ENCODE measurements at places on chromosomes 6 and 20.
A peak's percentile ranks its signal among the peaks of the same experiment; 100 is the strongest.

DNA sequence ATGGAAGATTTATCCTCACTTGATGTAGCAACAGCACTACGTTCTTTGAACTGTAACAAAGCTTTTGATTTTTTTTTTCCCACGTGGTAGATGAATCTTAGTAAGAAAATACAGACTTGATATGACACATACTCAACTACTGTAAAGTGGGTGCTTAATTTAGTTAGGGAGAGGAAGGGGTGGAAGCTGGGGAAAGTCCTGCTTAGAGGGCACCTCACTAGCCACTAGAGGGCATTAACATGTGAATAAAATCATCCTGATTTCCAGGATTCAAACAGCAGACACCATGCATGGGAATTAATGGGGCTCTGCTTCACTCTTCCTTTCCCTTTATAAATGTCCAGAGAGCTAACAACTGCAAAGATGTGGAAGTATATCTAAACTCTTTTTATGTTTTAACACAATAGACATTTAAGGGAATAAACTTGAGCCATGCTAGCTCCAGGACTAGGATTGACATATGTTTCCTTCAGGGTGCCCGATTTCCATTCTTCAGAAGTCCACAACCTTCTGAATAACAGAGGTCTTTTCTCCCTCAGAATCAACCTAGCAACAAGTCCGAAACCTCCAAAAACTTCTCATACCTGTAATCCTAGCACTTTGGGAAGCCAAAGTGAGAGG lies 250.1 kb downstream of the ATXN1 start:
- DNase-seq, result no peak

DNA sequence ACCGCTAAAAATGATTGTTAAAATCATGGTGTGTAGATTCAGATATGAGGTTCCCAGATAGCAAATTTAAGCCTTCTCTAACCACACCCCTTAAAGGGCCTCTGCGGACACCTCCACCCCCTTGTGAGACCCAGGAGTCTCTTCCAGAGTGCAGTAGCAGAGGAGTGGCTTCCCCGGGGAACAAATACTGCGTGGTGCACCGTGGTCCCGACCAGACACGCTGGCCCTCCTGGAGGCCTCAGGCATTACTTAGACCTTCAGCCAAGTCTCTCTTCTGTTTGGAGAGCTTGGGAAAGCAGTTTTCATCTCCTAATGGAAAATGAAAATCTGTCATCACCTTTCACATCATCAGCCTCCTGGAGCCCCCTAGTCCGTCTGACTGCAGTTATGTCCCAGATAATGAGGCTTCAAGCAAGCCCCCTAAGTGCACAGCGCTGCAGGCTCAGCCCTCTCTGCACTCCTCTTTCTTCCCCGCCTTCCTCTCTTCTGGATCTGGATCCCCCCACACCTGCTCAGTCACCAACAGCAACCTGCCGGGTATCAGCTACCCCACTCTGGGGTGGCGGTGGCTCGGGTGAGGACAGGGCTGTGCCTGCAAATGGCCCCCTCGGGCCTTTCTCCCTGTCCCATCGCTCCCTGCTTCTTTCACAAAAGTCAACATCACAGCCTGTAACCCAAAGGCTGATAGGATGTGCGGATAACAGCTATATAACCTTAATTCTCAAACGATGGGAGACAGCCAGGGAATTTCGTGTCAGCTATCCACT lies 58.8 kb upstream of the TAGAP start:
- DNase-seq, result no peak

DNA sequence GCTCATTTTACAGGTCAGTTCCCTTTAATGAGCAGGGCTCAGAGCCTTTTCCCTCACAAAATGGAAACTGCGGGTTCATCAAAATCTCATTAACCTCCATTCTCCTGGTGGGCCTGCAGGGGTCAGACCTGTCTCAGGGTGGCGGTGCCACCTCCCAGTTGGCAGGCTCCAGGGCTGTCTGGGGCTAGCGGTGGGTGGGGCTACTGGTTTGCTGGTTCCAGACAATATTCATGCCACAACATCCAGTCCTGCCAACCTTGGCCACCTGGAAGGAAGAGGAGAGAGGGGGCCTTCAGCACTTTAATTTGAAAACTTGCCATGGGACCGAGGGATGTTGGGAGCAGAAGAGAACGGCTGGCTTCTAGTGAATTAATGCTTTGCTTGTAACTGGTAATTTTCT lies 41.9 kb upstream of the CTNNBL1 start:
- DNase-seq, result peak; percentile 15

GRCh38 chr6:34810936-34811632 lies 19.2 kb downstream of the BLTP3A start:
- peak; percentile 8 for DNase-seq

GRCh38 chr20:56348305-56348693 lies 10.5 kb upstream of the FAM210B start:
- DNase-seq, result no peak
